Stimulated activated CD8-positive, alpha-beta memory T cell treated with anti-CD3 and anti-CD28 coated beads, Interleukin-12 subunit alpha, Interleukin-12 subunit beta, amount 100 ng/mL, for 4 hours (primary cell): ENCODE measurements at places on chromosomes 4 and X.

DNA sequence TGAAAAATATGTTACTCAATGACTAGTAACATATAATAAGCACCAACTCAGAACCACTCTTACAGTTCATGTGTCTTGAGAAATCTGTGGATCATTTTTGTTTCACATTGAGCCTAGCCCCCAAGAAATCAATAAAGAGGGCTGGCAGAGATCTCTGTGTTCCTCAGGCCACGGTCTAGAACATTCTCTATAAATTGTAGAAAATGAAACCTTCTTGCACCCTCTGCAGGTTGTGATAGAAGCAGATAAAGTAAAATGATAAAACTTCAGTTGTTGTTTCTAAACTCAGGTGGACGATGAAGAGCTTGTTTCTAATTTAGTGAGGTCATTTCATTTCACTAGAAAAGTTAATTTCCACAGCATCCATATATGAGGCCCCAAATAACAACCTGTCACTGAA lies 182.7 kb downstream of the KIT start:
- DNase-seq: no peak

GRCh38 chr4:40448875-40449274 lies 113.7 kb downstream of the CHRNA9 start:
- no peak for DNase-seq

GRCh38 chrX:68183612-68184214 lies 249.6 kb downstream of the OPHN1 start:
- no peak for DNase-seq

- DNase-seq: no peak
Observed at GRCh38 chr4:164136180-164136616, 617.7 kb upstream of the SMIM31 start.
